ENCODE measurements at places on chromosomes 2 and 18. TPM values are rescaled to one million over a fixed set of nuclear protein-coding genes. Genes with fewer than 3 reads are reported as not detected.

GRCh38 chr2:237592425-237592980 is 2.0 kb upstream of the RAB17 start:
- DNase-seq: no peak

The EFEMP1 gene
- 346 TPM for total RNA-seq

The EPG5 gene
- total RNA-seq: 29.1 TPM

DNA sequence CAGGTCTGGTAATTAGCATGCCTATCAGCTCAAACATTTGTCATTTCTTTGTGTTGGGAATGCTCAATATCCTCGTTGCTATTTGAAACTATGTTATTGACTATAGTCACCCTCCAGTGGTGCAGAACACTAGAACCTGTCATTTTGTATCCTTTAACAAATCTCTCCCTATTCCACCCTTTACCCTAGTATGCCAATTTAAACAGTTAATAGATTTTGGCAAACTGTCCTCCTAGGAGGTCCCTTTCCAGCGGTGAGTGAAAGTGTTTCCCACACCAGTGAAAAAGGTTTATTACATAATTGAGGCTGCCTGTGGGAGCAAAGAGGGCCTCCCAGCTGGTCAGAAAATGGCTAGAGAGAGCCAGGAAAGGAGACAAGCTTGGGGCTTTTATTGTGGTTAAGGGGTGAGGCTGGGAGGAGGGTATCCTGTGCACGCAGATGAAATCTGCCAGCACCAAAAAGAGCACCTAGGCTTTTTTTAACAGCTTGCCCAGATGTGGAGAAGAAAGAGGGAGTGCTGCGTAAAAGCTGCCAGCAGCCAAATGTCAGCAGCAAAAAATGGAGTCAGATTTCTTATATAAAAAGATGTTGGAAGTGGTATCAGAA is 1.8 kb upstream of the DRC1 start:
- DNase-seq: no peak

DNA sequence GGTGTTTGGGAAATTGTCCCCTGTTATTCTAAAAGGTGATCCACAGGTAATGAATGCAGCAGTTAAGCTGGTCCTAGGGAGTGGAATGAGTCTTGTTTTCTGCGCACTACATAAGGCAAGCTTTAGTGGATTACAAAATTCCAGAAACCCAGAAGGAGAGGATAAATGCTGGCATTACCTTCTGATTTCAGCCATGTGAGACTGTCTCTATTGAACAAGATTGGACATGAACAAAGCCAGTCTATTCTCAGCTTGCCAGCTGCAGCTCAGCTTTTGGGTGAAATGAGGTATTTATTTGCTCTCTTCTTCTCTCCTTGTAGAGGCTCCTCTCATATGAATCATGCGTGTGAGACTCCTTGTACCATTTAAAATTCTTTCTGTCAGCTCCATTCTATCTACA is 944.9 kb downstream of the CNTNAP5 start:
- DNase-seq: no peak

The HAUS1 gene
- total RNA-seq: 26.5 TPM

DNA sequence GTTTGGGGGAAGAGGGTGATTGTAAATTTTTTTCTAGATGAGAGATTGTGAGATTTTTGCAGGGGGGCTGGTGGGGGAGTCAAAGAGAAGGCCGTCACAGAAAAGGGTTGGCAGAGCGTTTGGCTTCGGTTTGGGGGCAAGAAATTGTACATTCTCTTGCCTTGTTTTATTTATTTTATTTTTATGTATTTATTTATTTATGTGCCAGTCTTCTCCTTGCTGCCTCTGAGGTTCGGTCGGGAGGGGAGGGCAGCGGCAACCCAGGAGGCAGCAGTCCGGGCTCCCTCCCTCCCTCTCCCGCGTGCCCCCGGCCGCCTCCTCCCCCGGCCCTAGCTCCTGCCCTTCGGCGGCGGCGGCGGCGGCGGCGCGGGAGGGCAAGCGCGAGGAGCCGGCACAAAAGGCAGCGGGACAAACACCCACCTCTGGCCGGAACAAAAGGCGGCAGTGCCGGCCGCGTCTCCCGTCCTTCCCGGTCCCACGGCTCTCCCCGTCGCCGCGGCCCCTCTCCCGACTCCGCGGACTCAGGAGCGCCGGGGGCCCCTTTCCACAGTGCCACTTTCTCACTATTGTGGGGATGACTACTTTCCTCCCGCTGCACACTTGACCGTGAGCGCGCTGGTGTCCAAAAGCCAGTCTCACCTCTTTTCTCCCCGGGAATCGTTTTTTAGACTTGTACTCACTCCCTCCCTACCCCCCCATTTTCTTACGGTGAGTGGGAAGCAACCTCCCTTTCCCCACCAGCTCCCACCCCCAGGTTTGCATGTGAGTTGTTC is 1.2 kb downstream of the BCL11A start:
- no peak for DNase-seq

DNA sequence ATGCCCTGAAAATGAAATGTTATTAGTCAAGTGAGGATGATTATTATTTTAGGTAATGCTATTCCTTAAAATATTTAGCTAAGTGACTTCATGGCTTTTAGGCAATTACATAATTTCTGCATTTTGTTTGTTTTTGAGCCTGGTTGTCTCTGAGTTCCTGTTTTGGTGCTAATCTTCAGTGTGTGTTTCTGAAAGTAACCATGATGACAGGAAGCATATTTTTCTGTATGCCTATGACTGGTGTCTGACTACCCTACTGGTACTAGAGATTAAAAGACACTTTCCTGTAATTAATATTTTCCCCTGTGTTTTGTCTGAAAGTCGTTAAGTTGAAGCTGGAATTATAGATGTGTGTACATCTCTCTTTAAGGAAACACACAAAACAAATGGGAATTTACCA is 295.0 kb upstream of the SPRED2 start:
- no peak for DNase-seq

DNA sequence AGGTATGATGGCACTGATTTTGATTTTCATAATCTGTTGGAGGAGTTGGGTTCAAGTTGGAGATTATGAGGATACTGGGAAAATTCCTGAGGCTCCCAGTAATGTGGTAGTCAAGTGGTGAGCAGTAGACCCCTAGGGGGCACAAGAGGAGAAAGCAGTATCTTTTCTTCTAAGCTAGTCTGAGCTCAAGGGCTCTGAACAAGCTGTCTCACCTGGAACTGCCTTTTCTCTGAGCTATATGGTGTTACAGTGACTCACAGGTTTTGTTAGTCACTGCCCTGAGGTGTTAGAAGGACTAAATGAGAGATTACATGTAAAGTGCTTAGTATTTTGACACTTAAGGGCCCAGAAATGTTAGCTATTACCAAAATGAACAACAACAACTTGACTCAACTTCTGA is 42.2 kb downstream of the CD302 start:
- DNase-seq: no peak

- DNase-seq: no peak
Observed at GRCh38 chr18:10497206-10497749, 28.5 kb upstream of the NAPG start.

- no peak for DNase-seq
Observed at GRCh38 chr2:174282441-174282840, 34.1 kb upstream of the OLA1 start.

The C2orf78 gene
- total RNA-seq: not detected

DNA sequence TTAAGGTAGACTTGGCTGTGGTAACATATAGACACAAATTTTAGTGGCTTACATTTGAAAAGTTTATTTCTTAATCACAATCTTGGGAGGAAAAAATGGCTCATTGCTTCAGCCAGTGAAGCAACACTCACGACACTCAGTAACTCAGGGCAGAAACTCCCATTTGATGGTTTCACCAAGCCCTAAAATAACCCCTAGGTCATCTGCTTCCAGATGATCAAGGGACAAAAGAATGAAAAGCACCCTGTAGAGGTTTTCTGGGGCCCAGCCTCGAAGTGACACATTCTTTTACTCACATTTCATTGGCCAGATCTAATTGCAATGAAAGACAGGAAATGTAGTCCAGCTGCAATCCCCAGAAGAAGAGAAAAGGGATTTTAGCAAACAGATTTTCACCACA is 275.9 kb downstream of the TMX3 start:
- DNase-seq: no peak

- no peak for DNase-seq
Observed at GRCh38 chr18:29164020-29164706, 987.2 kb upstream of the CDH2 start.

DNA sequence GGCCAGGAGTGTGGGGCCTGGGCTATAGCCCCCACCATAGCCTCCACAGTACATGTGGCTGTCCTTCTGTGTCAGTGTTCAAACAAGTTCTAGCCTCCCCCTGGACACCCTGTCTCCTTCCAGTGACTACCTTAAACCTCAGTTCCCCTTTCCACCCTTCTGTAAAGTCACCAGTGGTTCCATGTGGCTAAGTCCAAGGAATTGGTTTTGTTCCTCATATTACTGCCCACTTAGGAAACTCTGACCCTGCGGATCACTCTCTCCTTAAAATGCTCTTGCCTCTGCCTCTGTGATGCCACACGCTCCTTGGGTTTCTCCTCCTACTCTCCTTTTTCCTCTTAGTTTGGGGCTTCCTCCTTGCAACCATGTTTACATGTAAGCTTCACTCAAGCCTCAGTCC is 27.8 kb upstream of the REL start:
- no peak for DNase-seq

- no peak for DNase-seq
Observed at GRCh38 chr2:221308507-221309066, 263.5 kb downstream of the EPHA4 start.

DNA sequence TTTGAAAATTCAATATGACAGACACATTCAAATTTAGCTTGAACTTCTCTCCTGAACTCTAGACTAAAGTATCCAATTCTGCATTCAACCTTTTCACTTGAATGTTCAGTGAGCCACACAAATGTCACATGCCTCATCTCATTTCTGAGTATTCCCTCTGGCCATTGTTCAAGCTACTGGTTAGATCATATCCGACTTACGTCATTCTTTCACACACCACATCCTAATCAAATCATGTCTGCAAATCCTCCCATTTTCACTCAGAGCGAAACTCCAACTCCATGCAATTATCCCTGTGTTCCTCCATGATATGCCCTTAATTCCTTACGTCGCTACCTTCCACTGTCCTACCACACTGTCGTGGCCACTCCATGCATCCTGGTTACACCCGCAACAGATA is 425.1 kb downstream of the CBLN2 start:
- no peak for DNase-seq

All from left lung (tissue), 14 donors.